ENCODE measurements at places on chromosomes 3 and 15. TPM values are rescaled to one million over a fixed set of nuclear protein-coding genes. Genes with fewer than 3 reads are reported as not detected.

- DNase-seq: no peak
These were observed 70.3 kb upstream of the ARL8B start for GRCh38 chr3:5051772-5052171.

The SLC9A9 gene
- total RNA-seq: 15.5 TPM

- DNase-seq: no peak
These were observed 37.7 kb upstream of the GNB5 start for GRCh38 chr15:52228921-52229320.

- DNase-seq: no peak
These were observed 1042.1 kb downstream of the TUSC7 start for GRCh38 chr3:117751651-117752050.

The AZI2 gene
- total RNA-seq: 153 TPM

GRCh38 chr3:52470920-52471319 lies 15.5 kb downstream of the NISCH start:
- no peak for DNase-seq

GRCh38 chr3:149356044-149356592 lies 21.3 kb downstream of the TM4SF1 start:
- DNase-seq: no peak

DNA sequence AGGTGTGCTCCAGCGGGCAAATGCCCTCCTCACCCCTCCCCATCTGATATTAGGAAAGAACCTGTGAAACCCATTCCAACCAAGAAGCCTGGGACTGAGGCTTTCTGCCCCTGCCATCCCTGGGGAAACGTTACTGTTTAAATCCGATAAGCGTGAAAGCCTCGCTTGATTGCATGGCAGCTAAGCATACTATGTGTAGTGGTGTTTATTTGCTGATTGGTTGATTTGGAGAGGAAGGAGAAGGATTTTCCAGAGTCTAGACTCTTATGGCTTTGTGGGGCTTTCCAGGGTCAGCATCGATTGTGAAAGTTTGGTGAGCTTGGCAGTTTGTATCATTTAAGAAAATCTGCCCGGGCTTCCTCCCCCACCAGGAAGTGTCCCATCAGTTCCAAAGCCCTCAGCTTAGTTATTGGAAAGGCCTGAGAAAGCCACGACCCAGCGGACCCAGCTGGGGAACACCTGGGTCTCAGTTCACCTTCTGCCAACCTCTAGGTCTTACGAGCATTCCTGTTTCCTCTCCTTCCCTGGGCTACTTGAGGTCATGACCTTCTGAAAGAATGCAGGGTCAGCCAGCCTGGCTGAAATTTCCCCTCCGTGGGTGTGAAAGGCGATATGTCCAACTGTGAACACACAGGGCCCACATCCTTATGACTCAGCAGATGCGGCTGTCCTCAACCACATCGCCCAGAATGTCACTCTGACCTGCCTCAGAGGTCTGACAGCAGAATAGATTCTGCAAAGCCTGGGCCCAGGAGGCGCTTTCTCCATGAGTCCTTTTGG lies 62.8 kb upstream of the HERC1 start:
- no peak for DNase-seq

GRCh38 chr3:31132132-31132769 lies 237.8 kb upstream of the GADL1 start:
- no peak for DNase-seq

The STAB1 gene
- 325 TPM for total RNA-seq

The ZNF80 gene
- 0.19 TPM for total RNA-seq

The LRRC3B gene
- total RNA-seq: 0.16 TPM

The SNX33 gene
- 32.3 TPM for total RNA-seq

The DPPA2 gene
- not detected for total RNA-seq

The RBP2 gene
- not detected for total RNA-seq

Data from omental fat pad (tissue), 4 donors.